ENCODE measurements at places on chromosomes 6 and 20. TPM values are rescaled to one million over a fixed set of nuclear protein-coding genes. Genes with fewer than 3 reads are reported as not detected.

The TRIM26 gene
- polyA plus RNA-seq: 40.3 TPM

- no peaks in the 10 kb centered on the region for H3K27me3 ChIP-seq
- H3K4me1 ChIP-seq: no peaks in the 10 kb centered on the region
- H3K27ac ChIP-seq: no peak overlapping the region
- DNase-seq: peak; percentile 92
- no peak overlapping the region for H3K4me3 ChIP-seq
These were observed 19.7 kb downstream of the HLA-DOB start for GRCh38 chr6:32796848-32797776.

- no peak overlapping the region for H3K27ac ChIP-seq
- no peaks in the 10 kb centered on the region for H3K4me1 ChIP-seq
- H3K36me3 ChIP-seq: no peaks in the 10 kb centered on the region
- no peak for DNase-seq
- no peaks in the 10 kb centered on the region for H3K27me3 ChIP-seq
These were observed 40.8 kb upstream of the EPB41L1 start for GRCh38 chr20:36113566-36114250.

The LGSN gene
- 0.69 TPM for polyA plus RNA-seq

GRCh38 chr6:149035766-149036165 lies 281.7 kb upstream of the TAB2 start:
- no peak overlapping the region for H3K27ac ChIP-seq
- no peaks in the 10 kb centered on the region for H3K36me3 ChIP-seq
- no peak overlapping the region for H3K4me3 ChIP-seq
- H3K27me3 ChIP-seq: no peaks in the 10 kb centered on the region

The SPTLC3 gene
- polyA plus RNA-seq: 11.3 TPM

DNA sequence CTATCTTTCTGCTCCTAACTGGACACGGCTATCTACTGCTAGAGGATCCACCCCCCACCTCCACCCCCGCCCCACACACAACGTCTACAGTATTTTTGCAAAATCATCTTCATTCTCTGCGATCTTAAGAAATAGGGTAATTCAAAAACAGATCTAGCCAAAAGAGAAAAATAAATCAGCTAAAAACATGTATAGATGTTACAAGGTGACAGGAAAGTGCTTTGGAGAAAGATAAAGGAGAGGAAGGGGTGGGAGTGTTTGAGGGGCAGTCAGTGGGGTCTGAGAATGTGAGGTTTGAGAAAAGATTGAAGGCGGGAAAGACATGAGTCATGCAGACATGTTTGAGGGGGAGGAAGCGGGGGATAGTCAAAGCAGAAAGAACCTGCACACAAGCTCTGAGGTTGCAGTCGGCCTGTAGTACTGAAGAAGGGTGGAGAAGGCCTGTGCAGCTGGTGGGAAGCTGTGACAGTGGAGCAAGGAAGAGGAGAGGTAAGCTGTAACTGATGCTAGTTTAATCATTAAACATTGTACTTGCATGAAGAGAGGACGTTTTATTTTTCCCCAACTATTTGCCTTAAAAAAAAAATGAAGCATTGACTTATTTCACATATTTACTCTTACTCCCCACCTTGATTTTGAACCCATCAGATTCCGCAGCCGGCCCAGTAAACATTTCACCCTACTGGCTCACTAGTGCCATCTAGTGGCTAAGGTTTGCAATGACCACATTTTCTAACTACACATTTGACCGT lies 332.6 kb downstream of the ADGRB3 start:
- H3K36me3 ChIP-seq: no peaks in the 10 kb centered on the region
- no peaks in the 10 kb centered on the region for H3K27me3 ChIP-seq
- H3K27ac ChIP-seq: no peak overlapping the region
- H3K4me1 ChIP-seq: no peaks in the 10 kb centered on the region
- no peak overlapping the region for H3K4me3 ChIP-seq
- peak; percentile 83 for DNase-seq

DNA sequence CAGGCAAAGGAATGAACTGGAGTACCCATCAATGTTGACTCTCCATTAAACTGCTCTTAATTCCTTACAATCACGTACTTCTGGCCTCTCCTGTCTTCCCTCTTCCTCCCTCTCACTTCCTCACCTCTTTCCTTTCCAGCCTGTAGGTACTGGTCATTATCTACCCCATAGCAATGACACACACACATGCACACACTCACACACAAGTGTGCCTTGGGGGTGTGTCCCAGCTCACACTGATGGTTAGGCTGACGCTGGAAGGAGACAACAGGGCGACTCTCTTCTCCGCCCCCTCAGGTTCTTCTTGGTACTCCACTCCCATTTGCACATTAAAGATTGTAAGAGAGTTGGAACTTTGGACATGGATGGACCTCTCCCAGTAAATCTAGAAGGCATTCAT lies 14.0 kb upstream of the SERPINB9 start:
- H3K4me1 ChIP-seq: peaks cover under 1% of the 10 kb centered on the region
- no peak overlapping the region for H3K27ac ChIP-seq
- H3K4me3 ChIP-seq: no peak overlapping the region

The C20orf96 gene
- polyA plus RNA-seq: 46.3 TPM

DNA sequence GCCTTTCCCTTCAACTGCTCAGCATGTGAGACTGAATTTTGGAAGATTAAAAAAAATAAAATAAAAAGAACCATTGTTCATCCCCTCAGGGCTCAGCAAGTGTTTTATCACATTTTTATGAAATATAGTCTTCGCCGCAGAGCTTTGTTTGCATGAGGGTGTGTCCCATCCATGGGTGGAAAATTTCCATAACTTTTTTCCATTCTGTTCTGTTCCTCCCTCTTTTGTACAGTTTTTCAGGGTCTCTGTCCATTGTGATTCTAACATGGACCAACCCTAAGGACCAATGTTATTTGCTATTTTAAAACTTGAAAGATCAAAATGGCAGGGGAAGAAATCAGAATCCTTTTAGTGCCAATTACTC lies 213.3 kb upstream of the SGK1 start:
- no peaks in the 10 kb centered on the region for H3K27me3 ChIP-seq
- H3K4me3 ChIP-seq: no peak overlapping the region
- H3K4me1 ChIP-seq: no peaks in the 10 kb centered on the region
- H3K27ac ChIP-seq: no peak overlapping the region

The PKIB gene
- polyA plus RNA-seq: 5.0 TPM

DNA sequence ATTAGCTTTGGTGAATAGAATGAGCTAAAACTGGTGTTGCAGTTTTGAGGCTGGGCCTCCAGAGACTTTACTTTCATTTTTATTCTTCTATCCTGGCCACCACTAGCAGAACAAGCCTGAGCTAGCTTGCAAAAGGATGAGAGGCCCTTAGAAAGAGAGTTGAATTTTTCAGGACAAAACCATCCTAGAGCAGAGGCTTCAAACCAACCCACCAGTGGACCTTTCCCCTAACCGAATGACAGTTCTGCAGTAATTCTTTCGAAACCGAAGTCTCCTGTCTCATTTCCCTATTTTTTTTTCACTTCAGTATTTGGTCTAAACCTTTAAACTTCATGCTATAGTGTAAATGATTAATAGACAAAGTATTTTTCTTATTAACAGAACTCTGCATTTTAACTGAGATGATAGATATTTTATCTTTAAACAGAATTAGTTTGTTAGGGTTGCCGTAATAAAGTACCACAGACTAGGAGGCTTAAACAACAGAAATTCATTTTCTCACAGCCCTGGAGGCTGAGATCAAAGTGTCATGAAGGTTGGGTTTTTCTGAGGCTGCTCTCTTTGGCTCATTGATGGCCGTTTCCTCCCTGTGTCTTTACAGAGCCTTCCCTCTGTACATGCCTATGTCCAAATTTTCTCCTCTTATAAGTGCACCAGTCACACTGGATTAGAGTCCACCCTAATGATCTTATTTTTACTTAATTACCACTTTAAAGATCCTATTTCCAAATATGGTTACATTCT lies 80.6 kb upstream of the PAK5 start:
- no peak overlapping the region for H3K4me3 ChIP-seq
- no peak for DNase-seq
- no peaks in the 10 kb centered on the region for H3K27me3 ChIP-seq
- no peaks in the 10 kb centered on the region for H3K36me3 ChIP-seq
- H3K27ac ChIP-seq: no peak overlapping the region
